Left ventricle myocardium superior (tissue), 1 donor: ENCODE measurements at places on chromosomes 12 and 14.

GRCh38 chr12:74539765-74540526, 2.3 kb downstream of the ATXN7L3B start:
- no peak for DNase-seq

GRCh38 chr14:100117633-100118395, 41.6 kb downstream of the DEGS2 start:
- DNase-seq, result no peak

DNA sequence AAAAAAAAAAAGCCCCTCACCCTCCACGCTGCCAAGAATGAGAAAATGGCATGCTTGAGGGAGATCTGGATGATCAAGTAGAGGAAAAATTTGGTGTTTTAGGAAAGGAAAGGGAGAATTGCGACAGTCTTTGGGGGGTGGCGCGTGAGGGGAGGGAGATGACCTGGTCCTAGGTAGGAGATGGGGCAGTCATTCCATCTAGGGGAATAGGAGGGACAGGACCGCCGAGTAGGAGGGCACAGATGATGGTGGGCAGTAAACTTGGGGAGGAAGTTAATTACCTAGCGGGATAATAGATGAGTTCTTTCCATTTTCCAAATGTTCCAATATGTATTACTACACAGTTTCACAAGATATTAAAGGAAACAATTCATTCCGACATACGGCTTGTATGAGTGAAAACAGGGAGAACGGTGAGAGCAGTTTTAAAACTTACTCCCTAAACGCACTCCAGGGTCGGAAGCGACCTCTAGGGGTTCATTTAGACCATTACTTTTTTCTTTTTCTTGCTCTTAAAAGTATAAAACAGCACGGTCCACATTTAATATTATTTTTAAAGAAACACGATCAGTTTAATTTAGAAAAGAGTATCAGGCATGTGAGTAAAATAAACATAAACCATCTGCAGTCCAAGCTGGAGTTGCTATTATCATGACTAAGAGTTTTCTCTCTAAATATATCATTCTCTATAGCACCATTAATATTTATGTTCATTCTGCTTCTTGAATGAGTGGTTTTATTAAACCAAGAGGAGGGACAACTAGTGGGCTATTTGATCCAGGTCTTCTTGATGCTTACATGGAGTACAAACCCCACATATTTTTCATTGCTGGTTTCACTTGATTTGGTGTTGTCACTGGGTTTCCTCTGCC, 3.0 kb upstream of the FNTB start:
- no peak for DNase-seq

DNA sequence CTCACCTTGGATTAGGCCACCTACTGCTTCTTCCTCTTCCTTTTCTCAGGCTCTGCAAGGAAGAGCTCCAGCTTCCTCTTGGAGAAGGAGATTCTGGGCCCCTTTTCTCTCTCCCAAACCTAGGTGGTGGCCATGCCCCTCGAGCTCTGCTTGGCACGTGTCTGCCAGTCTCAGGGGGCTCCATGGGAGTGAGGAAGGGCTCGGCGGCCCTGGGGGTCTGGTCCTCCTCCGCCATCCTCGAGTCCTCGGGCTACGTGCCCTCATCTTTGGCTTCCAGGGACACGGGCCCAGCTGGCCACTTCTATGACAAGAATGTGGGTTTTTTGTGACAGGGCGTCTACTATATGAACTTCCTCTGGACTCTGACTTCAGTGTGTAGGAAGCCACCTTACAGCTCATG, 34.3 kb downstream of the HSP90AA1 start:
- no peak for DNase-seq

- DNase-seq, result peak; percentile 51
These were observed 543.2 kb upstream of the TBX3 start for GRCh38 chr12:115227137-115227615.

DNA sequence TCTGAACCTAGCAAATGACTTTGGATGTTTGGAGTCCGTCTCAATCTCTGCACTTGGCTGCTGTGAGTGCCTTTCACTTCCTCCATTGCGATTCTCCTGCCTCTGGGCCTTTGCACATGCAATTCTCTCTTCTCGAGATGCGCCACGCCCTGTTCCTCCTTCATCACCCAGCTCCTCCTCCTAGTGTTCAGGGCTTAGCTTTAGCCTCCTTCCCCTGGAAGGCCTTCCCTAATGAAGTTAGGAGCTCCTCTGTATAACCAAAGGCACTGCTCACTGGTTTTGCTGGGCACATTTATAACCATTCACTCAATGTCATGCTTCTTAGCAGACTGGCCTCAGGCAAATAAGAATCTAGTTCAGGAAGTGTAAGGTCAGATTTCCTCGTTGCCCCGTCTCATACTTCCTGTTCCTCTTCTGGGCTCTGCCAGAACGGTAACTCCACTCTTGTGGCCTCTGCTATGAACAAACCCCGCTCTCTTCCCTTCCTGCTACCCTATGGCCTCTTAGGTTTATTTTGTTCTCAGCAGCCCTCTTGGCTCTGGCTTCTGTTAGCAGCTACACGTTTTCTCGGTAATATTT, 171.4 kb downstream of the CRADD start:
- no peak for DNase-seq

DNA sequence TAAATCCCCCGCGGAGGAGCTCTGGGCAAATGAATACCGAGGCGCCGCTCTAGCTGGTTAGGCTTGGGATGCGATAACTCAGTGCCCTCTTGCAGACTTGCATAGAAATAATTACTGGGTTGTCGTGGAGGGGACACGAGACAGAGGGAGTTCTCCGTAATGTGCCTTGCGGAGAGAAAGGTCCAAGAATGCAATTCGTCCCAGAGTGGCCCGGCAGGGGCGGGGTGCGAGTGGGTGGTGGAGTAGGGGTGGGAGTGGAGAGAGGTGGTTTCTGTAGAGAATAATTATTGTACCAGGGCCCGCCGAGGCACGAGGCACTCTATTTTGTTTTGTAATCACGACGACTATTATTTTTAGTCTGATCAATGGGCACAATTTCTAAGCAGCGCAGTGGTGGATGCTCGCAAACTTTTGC, 2.5 kb upstream of the TBX5 start:
- no peak for DNase-seq

DNA sequence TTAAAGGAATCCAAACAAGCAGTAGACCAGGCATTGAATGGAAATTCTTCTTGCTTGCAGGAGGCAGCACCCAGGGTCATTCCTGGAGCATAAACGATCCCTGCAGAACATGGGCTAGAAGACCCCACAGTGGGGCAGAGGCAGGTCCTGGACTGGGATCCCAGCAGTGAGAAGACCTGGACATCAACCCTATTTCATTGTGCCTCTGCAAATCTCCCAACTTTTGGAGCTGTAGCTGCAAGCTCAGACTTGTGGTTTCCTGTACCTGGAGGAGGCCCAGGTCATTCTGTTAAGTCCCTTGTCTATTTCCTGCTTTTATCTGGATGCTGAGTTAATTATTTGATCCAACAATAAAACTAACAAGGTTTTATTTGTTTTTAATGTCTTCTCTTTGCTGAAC, 61.7 kb downstream of the CALM1 start:
- DNase-seq, result no peak

DNA sequence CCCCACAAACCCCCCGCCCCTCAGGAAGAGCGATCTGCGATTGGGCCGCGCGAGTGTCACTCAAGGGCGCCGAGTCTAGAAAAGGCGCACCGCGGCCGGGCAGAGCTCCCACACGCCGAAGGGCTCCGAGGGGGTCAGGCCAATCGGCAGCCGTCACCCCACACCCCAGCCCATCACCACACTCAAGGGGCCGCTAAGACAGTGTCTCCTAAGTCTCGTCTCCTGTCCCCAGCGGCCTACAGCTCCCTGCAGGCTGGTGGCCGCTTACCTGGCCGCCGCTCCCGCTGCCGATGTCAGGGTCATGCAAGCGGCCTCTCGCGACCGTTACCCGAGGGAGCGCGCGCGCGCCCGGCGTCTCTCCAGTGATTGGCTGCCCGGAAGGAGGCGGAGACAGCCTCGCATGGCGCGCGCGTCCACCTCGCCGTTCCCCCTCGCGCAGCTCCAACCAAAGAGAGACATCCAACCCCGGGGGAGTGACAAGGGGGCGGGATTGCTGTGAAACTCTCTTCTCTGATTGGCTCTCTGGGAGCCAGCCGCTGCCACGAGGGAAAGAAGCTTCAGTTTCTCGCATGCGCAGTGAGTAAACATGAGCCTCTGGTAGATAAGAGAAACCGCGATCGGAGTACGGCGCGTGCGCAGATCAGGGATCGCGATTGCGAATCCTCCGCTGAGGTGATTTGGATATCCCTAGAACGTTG, at the start of the genes MPHOSPH9 and MTRFR:
TSS of gene MPHOSPH9 (minus strand) at position 335 of the 698 bp plus-strand sequence. CDS start 2,777 bp downstream, outside the sequence.
TSS of gene MTRFR (plus strand) at position 630 of the 698 bp plus-strand sequence. CDS start 20,239 bp downstream, outside the sequence.
- DNase-seq, result peak; percentile 99

- DNase-seq, result no peak
These were observed 4.6 kb downstream of the AQP2 start for GRCh38 chr12:49954863-49955830.

DNA sequence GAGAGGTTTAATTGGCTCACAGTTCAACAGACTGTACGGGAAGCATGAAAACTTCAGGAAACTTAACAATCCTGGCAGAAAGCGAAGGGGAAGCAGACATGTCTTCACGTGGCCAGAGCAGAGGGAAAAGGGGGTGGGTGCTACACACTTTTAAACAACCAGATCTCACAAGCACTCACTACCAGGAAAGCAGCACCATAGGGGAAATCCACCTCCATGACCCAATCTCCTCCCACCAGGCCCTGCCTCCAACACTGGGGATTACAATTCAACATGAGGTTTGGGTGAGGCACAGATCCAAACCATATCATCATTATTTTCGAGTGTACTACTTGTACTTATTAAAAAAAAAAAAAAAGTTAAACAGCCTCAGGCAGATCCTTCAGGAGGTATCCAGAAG, 29.9 kb downstream of the RXYLT1 start:
- DNase-seq, result no peak

DNA sequence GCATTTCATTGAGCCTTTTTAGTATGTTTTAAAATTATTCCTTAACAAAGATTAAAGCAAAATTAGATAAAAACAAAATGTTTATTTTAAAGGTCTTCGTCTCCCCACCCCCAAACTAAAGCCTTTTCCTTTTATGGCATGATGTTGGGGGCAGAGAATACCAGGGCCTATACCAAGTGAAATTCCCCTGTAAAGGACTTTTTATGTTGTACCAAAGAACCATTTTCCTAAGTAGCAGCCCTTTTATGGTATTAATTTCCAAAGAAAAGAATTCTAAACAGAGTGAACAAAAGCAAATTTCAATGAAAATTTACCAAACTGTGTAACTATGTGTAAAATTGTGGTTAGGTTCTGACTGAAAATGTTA, 71.9 kb upstream of the GNPNAT1 start:
- no peak for DNase-seq

DNA sequence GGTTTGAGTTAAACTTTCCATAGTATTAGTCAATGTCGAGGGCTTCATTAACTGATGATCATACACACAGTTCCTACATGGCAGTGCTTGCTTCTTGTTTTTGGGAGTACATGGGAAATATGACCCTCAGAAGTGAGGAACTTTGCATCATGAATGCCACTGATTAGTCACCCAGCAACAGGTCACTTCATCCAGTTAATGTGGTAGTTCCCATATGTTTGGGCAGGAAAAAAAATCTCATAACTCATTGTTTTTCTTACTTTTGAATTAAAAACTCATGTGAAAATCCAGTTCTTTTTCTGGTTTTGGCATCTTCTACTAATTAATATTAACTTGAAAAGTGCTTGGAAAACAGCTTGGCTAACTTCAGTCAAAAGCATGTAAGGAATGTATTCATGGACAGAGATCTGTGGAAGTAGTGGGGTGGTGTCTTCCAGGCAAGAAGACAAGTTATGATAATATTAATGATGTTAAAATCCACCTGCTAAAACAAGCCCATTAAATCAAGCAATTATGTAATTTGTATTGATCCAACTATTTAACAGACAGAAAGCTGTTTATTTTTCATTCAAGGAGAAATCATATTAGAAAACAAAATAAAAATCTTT, 309.1 kb upstream of the NAV3 start:
- no peak for DNase-seq

DNA sequence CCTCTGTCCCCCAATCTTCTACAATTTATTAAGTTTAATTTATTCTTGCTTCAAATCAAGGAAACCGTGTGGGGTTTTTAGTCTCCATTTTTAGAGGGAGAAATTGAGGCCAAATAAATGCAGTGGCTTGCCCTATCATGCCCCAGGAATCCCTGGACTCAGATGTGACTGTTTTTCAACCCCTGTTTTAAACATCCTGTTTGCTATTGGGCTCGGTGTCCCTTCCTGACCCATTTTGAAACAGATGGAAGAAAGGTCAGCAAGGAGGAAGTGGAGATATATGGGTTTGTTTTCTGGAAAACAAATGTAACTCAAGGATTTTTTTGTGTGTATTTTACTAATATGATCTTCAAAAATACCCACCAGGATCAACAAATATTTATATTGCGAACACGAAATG, 84.7 kb downstream of the DACT1 start:
- no peak for DNase-seq

DNA sequence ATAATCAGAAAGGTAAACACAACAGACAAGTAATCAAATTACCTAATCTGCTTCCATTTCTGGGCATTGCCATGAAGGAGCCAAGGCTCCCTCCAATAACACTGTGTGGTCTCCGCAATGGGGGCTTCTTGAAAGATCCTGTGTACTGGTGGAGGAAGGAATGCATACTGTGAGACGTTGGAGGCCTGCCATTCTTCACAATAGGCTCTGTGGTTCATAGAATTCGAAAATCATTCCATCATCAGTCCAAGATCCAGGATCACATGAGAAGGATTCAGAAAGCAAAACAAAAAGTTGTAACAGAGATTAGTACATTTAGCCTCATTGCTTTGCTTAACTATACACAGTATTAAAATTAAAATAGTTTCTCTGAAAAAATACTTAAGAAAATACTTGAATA, 76.3 kb downstream of the CDK17 start:
- DNase-seq, result no peak

GRCh38 chr12:77954206-77954555, 123.5 kb downstream of the NAV3 start:
- DNase-seq, result no peak

DNA sequence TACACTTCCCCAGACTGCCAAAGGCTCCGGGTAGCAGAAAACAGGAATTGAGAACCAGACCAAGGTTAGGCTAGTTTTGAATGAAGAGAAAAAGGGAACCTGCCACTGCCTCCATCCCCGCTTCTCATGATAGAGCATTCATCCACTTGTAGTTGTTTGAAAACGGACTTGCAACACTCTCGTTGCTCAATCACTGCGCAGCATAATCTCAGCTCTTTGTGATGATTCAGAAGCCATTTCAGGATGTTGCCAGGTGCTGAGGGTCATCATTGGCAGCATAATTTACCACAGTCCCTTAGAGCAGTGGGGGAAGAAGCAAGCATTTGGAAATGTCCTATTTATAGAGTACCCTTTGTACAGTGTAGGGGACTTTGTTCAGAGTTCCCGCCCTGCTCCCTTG, 25.6 kb downstream of the KCNK13 start:
- DNase-seq, result no peak
